NCI-H1930 (cell line): ENCODE measurements at places on chromosomes 2 and 18.
A peak's percentile ranks its signal among the peaks of the same experiment; 100 is the strongest.

GRCh38 chr2:23590241-23590869, 205.4 kb downstream of the KLHL29 start:
- no peak for DNase-seq

DNA sequence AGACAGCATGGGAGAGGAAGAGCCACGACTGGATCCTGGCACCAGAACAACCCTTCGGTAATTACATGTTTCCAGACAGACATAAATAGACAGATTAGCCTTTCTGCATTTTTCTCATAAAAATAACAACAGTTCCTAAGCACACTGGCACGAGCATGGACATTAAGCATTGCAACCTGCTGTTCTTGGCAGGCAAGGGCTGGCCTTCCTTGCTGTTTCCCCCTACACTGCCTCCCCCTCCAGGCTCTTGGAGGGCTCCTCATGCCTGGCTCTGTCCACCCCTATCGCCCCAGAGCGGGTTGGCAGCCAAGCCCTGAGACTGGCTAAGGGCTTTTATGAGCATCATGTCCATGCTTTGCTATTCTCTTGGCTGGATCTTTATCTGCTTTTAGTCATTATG, 89.6 kb downstream of the TTC32 start:
- no peak for DNase-seq

DNA sequence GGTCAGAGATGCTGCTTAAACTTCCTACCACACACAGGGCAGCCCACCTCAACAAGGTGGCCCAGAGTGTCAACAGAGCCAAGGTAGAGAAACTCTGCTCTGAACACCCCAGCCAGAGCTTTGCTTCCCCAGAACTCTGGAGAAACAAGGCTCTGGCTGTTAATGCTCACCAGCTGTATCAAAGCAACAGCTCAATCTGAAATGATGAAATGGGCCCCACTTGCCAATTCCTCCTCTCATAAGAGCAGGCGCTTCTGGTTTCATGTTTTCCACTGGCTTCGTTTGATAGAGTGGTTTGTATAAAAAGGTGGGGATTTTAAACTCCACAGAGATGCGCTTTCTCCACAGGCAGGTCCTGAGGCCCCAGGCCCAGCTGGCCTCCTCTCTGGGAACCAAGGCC, 60.9 kb upstream of the TFCP2L1 start:
- DNase-seq = no peak

GRCh38 chr2:38535404-38535743, 67.4 kb downstream of the HNRNPLL start:
- no peak for DNase-seq

DNA sequence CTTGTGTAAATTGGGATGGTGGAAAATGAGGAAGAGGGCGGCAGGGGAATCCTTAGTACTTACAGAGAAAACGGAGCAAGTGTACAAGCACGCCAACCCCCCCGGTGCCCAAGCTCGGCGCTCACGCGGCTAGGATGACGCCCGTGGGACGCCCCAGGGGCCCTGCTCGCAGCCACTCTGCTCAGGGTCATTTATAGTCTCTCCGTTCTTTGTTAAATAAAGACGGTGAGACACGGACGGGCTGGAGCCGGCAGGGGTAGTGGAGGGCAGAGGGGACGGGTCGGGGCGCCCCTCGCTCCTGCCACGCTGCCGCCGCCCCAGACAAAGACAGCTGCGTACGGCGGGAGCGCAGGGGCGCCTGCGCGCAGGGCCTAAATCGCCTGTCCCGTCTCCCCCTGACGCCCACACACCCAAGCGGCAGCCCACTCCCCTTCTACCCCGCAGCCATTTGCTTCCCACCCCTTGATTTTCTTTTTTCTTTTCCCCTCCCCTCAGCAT, 37.8 kb downstream of the PCBP1 start:
- DNase-seq = peak; percentile 39

GRCh38 chr2:8893978-8894820, 56.8 kb upstream of the KIDINS220 start:
- no peak for DNase-seq

- no peak for DNase-seq
Observed at GRCh38 chr2:112880091-112880531, 30.9 kb upstream of the IL37 start.

- DNase-seq = no peak
Observed at GRCh38 chr2:192190474-192190873, 4.3 kb downstream of the TMEFF2 start.

DNA sequence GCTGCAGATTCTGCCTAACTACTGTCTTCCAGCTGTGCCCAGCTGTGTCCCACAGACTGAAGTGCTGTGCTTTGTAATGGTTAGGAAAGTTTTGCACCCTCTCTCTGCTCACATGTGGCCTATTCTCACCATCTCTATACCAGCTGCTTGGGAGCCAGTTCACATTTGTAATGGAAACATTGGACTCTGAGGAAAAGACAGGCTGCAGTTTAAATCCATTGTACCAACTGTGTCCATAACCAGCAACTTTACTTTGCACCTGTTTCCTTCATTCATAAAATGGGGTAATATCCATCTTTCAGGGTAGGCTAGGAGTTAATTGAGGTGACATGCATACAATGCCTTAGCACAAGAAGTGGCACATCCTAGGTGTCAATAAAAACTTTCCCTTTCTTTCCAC, 344.0 kb downstream of the TNS1 start:
- DNase-seq = no peak

DNA sequence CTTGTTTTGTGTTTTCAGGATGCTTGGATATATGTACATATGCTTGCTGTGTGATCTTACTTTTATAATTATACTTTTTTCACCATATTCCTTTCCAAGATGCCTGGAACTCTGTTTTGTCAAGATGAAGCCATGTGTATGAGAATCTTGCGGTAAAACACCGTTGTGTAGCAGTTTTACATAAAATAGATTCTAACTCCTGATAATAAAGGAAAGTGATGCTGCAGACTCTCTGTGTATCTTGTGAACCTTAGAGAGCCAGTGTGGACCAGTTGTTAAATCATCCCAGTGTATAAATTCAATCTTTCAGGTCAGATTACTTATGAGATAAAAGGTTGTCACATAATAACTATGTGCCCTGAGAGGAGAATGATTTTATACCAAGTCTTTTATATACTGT, 12.5 kb upstream of the ITGA4 start:
- DNase-seq = no peak

DNA sequence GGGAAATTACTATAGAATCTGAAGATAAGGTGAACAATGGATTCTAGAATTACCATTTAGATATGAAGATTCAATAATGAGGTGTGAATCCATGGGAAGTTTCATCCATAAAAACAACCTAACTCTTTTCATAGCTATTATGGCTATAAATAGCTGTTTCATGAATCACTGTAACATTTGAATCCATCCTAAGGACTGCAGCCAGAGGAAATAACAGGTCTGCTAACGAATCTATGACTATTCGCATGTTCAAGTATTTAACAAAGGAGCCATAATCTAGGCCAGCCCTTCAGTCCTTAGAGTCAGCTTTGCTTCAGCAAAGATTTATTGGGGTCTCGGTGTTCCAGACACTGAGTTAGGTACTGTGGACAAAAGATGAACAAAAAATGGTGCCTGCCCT, 87.1 kb downstream of the MYOM1 start:
- DNase-seq = no peak

DNA sequence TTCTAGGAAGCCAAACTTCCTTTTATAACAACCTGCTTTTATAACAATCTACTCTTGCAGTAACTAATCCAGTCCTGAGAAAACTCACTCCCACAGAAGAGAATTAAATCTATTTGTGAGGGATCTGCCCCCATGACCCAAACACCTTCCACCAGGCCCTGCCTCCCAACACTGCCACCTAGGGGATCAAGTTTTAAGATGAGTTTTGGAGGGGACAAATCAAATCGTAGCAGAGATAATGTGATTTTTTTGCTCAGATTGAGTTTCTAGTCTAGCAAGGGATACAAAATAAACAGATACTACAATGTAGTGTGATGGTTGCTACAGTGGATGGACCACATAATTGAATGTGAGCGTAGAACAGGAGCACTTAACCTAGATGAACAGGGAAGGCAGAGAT, 52.2 kb downstream of the NCOA1 start:
- no peak for DNase-seq

GRCh38 chr2:168819829-168820489, 17.5 kb downstream of the NOSTRIN start:
- no peak for DNase-seq

DNA sequence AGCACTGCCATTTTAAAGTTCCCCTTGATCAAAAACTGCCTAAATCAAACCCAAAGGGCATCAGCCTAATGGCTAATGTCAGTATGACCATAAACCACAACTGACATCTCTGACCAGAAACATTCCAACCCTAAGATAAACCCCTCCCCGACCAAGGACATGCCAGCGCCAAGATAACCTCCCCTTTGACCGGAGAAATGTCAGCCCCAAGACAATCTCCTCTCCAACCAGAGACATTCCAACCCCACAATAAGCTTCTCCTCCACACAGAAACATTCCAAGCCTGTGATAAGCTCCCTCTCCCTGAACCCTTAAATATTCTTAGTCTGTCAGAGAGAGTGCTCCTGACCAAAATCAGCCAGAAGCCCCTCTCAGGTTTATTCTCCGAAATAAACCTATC, 188.3 kb upstream of the MSH6 start:
- DNase-seq = no peak

- no peak for DNase-seq
Observed at GRCh38 chr2:222232372-222232771, 66.4 kb downstream of the PAX3 start.

GRCh38 chr2:96727431-96727830, 12.4 kb downstream of the LMAN2L start:
- DNase-seq = no peak

DNA sequence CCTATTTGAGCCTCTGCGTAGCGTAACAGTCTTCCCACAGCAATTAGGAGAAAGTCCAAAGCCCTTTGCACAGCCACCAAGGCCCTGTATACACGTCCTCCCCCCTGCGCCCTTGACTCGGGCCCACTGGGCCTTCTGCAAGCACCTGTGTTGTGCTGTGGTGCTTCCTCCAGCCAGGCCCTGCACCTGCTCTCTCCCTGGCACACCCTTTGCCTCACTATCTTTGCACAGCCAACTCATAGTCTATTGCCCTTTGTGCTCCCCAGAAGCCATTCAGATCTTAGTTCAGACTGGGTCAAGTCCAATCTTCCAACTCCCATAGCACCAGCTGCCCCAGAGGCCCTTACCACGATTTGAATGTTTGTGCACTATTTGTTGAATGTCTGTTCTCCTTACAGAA, 271.6 kb upstream of the MGAT5 start:
- no peak for DNase-seq

- no peak for DNase-seq
Observed at GRCh38 chr2:75503048-75503607, 57.6 kb downstream of the EVA1A start.

DNA sequence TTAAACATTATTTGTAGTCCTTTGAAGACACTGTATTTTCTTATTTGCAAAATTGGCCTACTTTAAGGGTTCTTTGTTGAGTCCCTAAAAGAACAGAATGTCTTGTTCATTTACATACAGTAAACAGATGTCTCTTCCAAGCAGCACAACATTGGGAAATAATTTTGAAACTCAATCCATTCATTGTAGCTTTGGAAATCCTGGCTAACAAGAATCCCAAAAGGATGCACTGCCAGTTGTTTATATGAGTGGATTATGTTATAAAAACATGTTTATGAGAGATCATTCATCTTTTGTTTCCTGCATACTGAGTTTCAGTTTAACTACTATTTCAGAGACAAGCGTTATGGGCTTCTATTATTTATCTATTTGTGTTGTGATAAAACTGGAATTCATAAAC, 499.3 kb downstream of the PID1 start:
- no peak for DNase-seq

DNA sequence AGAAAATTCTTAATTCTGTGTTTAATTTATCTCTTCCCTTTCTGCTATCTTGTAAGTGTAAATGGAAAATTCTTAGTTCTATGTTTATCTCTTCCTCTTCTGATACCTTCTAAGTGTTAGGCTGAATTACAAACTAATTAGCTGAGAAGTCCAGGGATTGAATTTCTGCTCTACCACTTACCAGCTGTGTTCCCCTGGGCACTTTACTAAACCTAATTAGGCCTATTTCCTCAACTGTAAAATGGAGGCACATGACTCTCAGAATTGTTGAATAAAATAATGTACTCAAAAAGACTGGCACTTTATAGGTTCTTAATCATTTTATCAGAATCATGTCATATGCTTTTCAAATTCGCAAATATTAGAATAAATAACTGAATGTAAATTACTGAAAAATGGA, 146.3 kb downstream of the MAP2 start:
- no peak for DNase-seq

DNA sequence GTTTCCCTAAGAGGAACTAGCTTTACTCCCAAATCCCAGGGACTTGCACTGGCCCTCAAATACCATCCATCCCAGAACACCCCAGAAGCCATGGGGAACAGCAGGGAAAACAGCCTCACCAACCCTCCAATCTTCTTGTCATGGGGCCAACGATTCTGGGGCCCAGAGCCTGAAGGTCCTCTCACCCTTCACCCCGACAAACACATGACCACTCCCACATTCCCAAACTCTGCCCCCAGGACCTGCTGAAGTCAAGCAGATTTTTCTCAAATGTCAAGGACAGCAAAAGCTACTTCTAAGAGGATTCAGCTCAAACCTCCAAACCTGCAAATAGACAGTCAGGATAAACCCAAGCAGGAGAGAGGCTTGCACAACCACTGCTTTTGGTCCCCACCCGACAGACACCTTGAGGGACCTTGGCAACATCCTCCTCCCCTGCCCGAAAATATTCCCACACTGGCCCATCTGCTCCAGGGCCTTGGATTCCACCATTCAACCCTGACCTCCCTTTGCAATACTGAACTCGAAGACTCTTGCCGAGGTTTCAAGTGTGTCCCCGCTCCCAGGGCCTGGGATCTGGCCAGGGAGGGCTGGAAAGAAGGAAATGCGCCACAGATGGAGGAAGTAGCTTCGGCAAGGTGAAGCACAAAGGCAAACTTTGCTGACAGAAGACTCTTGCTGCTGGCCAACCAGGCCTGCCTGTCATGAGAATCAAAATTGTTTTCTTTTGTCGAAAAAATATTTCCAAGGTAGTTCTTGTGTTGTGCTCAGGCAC, 143.3 kb downstream of the ZFP36L2 start:
- DNase-seq = no peak

- DNase-seq = no peak
Observed at GRCh38 chr2:112061840-112062239, 6.8 kb downstream of the TMEM87B start.

DNA sequence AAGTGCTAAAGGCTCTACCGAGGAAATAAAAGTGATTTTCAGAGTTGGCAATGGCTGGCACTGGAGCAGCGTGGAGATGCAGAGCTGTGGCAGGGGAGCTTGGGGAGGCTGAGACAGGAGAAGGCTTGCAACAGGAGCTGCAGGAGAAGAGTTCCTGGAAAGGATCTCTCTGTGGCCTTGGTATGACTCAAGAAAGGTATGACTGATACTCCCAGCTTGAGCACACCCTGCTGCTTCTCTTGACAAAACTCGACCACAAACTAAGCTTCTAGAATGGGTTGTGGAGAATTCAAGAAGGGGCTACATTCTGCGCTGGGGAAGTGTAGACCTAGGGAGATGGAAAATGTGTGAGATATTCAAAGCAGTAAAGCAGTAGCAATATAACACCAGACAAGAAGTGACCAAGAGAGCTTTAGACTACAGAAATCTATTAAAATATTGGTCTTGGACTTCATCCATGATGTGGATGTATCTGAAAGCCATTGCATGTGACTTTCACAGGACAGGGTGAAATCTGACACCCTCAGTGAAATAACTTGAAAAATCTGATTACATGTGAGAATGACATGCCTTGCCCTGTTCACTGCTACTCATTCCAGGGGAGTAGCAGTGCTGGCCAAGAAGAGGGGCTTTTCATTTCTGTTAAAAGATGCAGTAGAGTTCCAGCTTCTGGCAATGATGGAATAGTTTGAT, 41.5 kb downstream of the SUCLG1 start:
- DNase-seq = no peak

GRCh38 chr2:28011322-28011737, 120.8 kb downstream of the BABAM2 start:
- DNase-seq = no peak
